ENCODE measurements at places on chromosomes 5 and 9.

GRCh38 chr5:14213253-14213652, 70.1 kb downstream of the TRIO start:
- DNase-seq: no peak

DNA sequence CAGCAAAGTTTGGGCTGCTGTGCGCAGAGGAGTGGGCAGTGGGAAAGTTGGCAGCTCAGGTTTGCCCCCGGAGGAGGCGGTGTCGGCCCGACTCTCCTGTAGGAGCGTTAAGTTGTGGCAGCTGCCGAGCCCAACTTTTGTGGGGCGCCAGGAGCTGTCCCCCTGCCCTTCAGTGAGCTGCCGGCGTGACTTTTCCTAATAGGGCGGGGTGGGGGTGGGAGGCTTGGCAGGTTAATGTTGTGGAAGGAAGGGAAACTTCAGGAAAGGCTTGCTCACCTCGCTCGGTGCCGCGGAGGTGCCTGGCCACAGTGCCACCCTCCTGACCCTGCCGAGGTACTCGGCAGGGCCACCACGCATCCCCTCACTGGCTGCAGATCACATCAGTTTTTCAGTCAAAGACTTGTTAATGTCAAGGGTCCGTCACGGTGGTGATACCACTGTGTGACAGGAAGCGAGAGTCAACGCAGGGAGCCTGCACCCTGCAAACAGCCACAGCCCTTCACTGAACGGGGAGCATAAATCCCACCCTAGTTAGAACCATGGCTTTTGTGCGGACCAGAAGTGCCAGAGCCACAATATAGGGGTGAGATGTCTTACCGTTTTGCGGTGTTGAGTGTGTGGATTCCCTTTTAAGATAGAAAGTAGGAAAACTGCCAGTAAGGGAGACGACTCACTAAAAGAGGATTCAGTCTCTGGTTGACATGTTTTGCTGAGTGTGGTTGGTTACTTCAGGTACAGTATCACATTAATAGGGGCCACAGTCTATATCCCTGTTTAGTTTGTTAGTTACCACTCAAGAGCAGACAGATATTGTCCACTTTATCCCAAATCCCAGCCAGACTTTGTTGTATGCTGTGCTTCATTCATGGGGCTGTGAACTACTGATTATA, 796 bp downstream of the LNPEP start:
- peak; percentile 50 for DNase-seq

- DNase-seq: no peak
Measured at GRCh38 chr5:40333459-40334241, 346.1 kb upstream of the PTGER4 start.

DNA sequence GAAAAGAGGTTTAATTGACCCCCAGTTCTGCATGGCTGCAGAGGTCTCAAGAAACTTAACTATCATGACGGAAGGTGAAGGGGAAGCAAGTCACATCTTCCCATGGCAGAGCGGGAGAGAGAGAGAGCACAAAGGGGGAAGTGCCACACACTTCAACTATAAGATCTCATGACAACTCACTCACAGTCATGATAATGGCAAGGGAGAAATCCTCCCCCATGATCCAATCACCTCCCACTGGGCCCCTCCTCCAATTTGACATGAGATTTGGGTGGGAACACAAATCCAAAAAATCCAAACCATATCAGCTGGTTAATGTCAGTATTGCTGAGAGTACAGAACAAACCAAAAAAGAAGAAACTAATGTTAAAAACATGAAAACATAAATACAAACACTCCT, 120.2 kb downstream of the STARD4 start:
- DNase-seq: no peak

DNA sequence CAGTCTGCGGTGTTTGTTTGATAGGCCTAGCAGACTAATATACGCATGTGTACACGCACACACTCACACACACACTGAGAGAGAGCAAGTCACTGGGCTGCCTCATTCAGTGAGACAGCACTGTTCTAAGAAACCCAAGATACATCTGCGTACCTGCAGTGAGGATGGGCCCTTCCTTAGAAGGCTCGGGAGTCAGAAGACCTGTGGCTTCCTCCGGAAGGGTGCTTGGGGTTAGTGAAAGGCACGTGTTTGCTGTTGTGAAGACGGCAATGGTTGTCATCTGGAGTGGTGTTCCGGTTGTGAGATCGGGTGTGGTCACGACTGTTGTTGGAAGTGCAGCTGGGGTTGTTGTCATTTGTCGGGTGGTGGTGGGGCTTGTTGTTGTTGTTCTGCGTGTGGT, 11.7 kb downstream of the TIMD4 start:
- DNase-seq: no peak

DNA sequence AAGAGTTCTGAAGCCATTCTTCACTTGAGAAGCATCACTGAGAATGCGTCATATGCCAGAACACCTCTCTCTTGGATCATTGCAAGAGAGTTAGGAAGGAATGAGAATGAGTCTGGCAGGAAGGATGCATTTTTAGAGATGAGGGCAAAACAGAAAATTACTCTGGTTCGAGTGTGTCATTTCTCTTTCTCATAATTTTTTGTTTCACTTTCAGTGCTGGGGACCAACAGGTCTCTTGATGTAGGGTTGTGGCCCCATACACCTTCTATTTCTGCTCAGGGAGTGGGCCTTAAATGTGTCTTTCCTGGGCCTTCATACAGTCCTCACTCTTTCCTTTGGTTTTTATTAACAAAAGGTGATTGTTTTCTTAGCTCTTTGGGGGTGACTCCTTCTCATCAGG, 302.4 kb downstream of the NR3C1 start:
- DNase-seq: no peak

- DNase-seq: no peak
Measured at GRCh38 chr5:150558088-150558621, 50.2 kb downstream of the NDST1 start.

GRCh38 chr9:137295238-137295811, 6.7 kb downstream of the NRARP start:
- peak; percentile 67 for DNase-seq

GRCh38 chr9:88682431-88682831, 147.5 kb downstream of the NXNL2 start:
- no peak for DNase-seq

DNA sequence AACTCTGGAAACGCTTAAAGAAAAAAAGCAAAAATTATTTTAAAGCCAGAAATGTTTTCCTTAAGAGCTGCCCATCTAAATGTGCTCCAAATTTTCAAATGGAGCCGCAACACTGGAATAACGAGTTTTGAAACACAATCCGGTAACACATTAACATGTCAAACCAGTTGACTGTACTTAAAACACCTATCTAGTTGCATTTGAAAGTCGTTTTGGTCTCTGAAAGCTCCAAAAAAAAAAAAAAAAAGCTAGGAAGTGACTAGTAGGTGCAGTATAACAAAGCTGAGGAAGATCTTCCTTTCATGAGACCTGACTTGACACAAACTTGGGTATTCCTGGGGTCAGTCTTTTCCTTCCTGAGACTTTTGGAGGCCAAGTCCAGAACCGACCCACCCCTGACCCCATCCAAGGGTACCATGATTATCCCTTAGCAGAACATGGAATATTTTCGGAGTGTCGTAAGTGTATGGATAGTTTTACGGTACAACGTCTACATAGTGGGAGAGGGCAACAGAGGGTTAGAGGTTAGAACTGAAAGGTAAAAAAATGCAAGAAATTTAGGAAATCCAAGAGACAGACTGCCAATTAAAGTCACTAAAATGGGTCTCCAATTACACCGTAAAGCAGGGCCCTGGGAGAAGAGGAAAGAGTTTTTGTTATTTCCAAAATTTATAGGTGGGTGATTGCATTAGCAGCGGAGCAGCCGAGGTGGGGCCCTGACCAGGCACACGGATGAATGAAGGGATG, 812 bp downstream of the CETN3 start:
- DNase-seq: no peak

DNA sequence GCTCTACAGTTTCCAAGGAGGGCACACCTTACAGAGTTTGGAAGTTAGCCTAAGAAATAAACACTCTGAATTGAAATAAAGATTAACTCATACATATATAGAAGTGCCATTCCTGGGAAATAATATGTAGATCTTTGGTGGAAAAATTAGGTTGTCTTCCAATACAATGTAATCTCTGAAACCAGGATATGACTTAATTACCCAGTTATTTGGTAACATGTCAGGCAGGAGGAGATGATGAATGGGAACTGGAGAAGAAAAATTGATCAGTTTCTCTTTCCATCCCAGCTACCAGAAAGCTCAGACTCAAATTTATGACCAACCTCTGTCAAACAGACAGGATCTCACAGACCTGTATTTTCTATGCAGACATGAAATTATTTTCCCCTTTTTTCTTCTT, 215.2 kb upstream of the SNX2 start:
- DNase-seq: no peak

GRCh38 chr9:89935801-89936200, 331.0 kb downstream of the GADD45G start:
- no peak for DNase-seq

- no peak for DNase-seq
Measured at GRCh38 chr5:61320860-61321259, 11.2 kb upstream of the ZSWIM6 start.

DNA sequence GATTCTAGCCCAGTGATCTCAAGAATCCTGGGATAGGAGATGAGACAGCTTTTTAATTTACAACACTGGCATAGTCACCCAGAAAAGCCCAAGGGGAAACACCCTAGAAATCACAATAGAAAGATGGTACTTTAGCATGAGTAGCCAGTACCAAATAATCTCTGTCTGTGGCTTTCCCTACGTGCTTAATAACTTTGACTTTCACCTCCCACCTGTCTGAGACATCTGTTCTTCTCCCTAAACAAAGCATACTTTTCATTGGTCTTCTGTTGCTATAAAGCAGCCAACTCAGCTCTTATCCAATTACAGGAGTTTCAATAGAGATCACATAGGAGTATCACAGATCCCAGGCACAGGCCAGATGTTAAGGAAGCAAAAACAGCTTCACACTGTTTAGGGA, 10.4 kb downstream of the MARCHF3 start:
- no peak for DNase-seq

- DNase-seq: no peak
Measured at GRCh38 chr5:73858054-73858453, 232.1 kb downstream of the ARHGEF28 start.

GRCh38 chr9:16561121-16561520, 309.3 kb downstream of the BNC2 start:
- no peak for DNase-seq

DNA sequence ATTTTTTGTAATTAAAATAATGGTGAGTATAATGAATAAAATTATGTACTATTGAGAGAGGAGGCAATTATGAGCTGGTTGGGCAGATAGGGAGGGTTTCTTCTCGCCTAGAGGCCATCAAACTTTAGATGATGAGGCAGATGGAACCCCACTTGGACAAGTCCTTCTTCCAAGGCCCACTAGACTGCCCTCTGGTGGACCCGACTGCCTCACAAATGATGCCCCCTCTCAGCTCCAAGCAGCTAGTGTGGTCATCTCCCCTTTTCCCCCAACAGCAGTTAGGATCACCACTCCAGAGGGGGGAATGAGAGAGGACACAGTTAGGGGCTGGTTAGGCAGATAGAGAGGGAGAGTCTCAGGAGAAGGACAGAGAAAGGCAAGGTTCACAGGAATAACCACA, 348.0 kb upstream of the CDH18 start:
- peak; percentile 37 for DNase-seq

DNA sequence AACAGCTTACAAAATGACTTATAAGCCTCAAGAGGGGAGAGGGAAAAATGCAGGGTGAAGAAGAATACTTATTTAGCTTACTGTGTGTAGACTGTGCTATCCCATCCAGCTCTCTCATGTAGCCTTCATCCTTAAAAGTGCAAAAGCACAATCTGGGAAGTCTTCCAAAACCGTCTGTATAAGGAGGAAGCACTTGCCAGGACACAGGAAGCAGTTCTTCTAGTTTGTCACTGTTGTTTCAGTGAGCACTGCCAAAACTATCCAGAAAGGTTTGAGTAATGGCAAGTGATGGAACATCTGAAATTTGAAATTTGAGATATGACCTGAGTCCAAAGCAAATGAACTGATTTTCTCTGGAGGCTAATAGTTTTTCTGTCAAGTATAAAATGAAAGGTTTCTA, 140.8 kb upstream of the ISL1 start:
- DNase-seq: no peak

- DNase-seq: no peak
Measured at GRCh38 chr5:140399979-140400729, 1.5 kb upstream of the ANKHD1 start.

GRCh38 chr9:38424918-38425317, 664 bp upstream of the IGFBPL1 start:
- no peak for DNase-seq

GRCh38 chr9:115126404-115126803, 8.4 kb upstream of the TNC start:
- DNase-seq: no peak

DNA sequence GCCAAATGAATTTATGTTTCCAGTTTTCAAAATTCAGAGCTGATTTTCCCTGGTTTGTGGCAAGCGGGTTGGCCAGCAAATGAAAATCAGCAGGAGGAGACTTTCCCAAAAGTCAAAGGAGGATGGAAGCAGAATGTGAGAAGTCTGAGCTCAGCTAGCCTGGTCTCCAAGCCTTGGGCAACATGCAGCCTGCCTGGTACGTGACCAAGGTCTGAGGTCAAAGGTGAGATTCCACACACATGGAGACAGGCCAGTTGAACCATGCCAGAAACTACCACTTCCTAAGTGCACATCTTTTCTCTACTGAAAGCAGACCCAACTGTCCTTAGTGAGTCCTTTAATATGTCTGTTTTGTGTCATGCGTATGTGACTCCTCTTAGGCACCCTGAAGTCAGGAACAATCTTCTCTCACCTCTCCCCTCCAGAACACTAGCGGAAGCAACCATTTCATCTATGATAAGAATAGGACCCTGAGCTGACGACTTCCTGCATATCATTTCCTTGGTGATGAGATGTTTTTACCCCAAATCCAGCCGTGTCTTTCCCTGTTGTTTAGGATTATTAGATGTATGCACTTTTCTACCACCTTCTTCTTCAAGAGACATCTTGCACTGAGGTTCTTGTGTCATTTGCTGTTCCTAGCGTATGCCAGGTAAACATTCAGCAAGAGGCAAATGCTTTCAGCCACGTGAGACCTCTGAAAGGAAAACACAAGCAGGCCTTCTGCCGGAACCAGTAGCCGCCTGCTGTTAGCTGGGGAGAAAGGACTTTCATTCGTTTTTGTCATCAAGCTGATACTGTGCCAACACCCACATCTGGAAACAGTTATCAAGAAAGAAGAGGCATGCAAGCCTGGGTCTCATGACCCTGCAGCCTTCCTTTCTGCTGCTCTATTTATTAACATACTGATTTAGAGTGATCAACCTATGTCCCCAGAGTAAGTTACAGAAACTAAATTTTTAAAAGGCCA, 9.7 kb upstream of the TGFBI start:
- peak; percentile 82 for DNase-seq

DNA sequence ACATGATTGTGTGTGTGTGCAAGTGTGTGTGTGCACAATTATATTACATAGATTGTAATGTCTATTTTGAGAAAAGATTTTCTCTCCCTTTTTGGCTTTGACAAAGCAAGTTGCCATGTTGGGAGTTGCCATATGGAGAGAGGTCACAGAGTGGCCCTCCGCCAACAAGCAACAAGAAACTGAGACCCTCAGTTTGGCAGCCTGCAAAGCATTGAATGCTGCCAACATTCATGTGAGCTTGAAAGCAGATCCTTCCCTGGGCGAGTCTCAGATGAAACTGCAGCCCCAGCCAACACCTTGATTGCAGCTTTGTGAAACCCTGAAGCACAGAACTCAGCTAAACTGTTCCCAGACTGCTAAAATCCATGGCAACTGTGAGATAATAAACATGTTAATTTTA, 498.0 kb downstream of the NR2F1-AS1 start:
- no peak for DNase-seq

- DNase-seq: no peak
Measured at GRCh38 chr9:110546411-110546871, 33.1 kb downstream of the SVEP1 start.
